ENCODE measurements at places on chromosomes 6 and 20.
A peak's percentile ranks its signal among the peaks of the same experiment; 100 is the strongest.

DNA sequence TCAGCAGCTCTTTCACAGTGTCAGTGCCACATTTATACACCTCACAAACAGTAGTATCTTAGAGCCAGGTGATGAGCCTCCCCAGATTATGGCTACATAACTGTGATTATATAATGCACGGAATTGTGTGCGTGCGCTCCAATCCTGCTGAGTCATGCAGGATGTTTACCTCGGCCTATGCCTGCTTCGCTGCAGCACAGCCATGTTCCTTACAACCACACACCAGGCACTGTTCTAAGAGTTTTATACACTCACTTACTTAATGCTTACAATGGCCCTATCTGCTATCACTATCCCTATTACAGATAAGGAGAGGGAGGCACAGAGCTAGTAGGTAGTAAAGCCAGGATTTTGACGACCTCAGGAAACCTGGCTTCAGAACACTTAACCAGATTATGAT lies 7.3 kb downstream of the ZKSCAN3 start:
- no peaks in the 10 kb centered on the region for H3K27me3 ChIP-seq
- H3K36me3 ChIP-seq, result peaks cover 7% of the 10 kb centered on the region
- no peak overlapping the region for H3K4me3 ChIP-seq
- DNase-seq, result peak; percentile 78

GRCh38 chr20:10591946-10592521 lies 81.8 kb downstream of the JAG1 start:
- peak overlapping the region; percentile 38 for H3K27ac ChIP-seq
- no peaks in the 10 kb centered on the region for H3K27me3 ChIP-seq
- no peaks in the 10 kb centered on the region for H3K36me3 ChIP-seq
- peaks cover 3% of the 10 kb centered on the region for H3K4me1 ChIP-seq

GRCh38 chr6:90233994-90234393 lies 62.6 kb downstream of the BACH2 start:
- H3K4me1 ChIP-seq, result peaks cover 4% of the 10 kb centered on the region
- DNase-seq, result no peak
- H3K4me3 ChIP-seq, result no peak overlapping the region
- H3K27me3 ChIP-seq, result no peaks in the 10 kb centered on the region

GRCh38 chr6:167396068-167396658 lies 71.3 kb downstream of the TTLL2 start:
- no peak overlapping the region for H3K27ac ChIP-seq
- no peak for DNase-seq
- no peak overlapping the region for H3K4me3 ChIP-seq
- no peaks in the 10 kb centered on the region for H3K27me3 ChIP-seq

DNA sequence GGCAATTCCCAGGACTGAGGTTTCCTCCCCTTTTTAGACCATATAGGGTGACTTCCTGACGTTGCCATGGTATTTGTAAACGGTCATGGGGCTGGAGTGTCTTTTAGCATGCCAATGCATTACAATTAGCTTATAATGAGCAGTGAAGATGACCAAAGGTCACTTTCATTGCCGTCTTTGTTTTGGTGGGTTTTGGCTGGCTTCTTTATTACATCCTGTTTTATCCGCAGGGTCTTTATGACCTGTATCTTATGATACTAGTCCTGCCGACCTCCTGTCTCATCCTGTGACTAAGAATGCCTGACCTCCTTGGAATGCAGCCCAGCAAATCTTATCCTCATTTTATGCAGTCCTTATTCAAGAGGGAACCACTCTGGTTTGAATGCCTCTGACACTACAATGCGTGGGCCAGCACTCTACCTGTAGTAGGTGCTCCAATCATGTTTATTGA lies 190.1 kb downstream of the KCNQ5 start:
- H3K36me3 ChIP-seq, result no peaks in the 10 kb centered on the region
- no peak overlapping the region for H3K27ac ChIP-seq
- H3K4me1 ChIP-seq, result no peaks in the 10 kb centered on the region
- H3K4me3 ChIP-seq, result no peak overlapping the region
- DNase-seq, result peak; percentile 84

DNA sequence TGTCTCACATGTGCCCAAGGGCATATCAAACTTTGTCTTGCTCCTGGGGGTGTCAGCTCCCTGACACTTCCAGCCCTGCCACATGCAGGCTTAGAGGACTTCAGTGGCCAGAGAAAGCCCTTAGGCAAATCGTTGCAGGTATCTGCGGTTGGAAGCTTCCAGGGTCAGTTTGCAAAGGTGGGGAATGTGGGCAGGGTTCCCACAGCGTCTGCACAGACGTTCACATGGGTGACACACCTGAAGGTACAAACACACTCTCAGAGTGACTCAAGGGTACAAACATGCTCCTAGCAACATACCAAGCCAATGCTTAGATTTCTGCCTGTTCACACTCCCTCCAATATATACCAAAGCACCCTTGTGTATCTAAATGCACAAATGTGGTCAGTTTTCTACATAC lies 30.0 kb downstream of the VSTM2L start:
- DNase-seq, result no peak
- peaks cover 2% of the 10 kb centered on the region for H3K36me3 ChIP-seq
- peaks cover 3% of the 10 kb centered on the region for H3K4me1 ChIP-seq
- peaks cover 48% of the 10 kb centered on the region for H3K27me3 ChIP-seq
- H3K4me3 ChIP-seq, result no peak overlapping the region

- H3K4me1 ChIP-seq, result peaks cover 4% of the 10 kb centered on the region
- peak overlapping the region; percentile 43 for H3K27ac ChIP-seq
- H3K4me3 ChIP-seq, result peak overlapping the region; percentile 90
Measured at GRCh38 chr6:15247500-15248450, 1.9 kb downstream of the JARID2 start.

DNA sequence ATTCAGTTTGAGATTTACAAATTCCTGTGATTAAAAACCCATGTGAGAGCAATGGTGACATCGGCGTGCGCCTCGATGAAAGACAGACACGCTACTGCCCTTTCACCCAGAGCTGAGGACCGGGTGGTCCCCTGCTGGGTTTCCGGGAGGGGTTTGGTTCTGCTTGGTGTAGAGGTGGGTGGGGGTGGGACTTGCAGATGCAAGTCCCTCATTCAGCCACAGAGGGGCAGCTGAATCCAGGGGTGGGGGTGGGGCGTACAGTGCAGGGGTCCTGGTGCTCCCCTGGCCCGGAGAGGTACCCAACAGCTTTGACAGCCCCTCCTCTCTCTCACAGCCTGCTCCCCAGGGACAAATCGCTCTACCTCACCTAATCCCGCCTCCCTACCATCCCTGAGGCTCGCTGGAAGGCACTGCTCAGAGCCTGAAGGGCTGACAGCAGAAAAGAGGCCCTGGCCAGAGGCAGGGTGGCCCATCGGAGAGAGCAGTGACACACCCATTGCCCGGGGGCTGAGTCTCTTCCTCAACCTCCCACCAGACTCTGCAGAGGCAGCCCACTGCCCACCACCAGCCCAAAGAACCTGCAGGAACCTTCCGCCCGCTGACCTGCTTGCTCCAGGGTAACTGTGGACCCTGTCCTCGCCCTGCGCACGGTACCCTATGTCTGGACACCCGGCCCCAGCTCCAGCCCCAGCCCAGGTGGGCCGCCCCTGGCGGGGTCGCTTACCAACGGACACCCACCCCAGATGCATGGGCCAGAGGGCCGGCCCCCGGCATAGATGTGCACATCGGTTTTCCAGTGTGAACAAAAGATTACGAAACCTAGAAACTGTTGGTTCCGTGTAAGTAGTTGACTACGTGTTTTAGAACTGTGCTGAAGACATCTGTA lies 118.4 kb downstream of the JPH2 start:
- H3K36me3 ChIP-seq, result no peaks in the 10 kb centered on the region
- H3K4me1 ChIP-seq, result no peaks in the 10 kb centered on the region
- H3K27me3 ChIP-seq, result peaks cover 29% of the 10 kb centered on the region
- DNase-seq, result no peak

DNA sequence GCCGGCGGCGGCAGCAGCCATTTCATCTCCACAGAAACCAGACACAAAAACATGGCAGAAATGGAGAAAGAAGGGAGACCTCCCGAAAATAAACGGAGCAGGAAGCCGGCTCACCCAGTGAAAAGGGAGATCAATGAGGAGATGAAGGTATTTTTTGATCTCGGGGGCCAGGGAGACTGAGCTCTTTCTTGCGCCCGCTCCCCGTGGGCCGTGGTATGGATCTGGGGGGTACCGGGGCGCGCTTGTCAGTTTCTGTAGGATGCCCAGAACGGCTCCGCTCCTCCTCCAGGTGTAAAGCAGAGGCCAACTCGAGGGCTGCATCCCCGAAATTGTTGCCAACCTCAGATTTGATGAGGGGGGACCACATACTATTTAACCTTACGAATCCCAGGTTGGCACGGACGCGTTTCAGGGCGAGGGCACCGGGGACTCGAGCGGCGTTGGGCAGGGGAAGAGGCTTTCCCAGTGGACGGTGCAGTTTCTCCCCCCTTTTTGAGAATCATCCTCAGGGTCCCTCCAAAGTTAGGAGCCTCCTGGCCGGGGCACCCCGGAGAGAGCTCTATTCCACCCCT lies 735 bp downstream of the SOBP start:
- no peak overlapping the region for H3K27ac ChIP-seq

Data from mesenchymal stem cell (in vitro differentiated cells and primary cell).